ENCODE measurements at places on chromosomes 6 and 20. TPM values are rescaled to one million over a fixed set of nuclear protein-coding genes. Genes with fewer than 3 reads are reported as not detected.

DNA sequence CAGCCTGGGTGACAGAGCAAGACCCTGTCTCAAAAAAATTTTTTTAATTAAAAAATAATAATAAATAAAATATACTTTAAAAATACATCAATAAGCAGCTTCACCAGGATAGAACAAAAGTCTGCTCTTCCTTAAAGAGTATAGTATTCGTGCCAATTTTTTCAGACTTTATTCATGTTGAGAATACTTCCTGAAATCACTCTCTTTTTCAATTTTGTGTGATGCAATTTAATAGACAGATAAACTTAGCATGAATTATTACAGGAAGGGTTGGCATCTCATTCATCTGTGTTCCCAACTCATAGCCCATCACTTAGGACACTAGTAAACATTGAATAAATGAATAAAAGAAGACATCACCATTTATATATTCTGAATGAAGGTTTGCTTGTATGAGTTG is 52.4 kb downstream of the IPCEF1 start:
- no peak for DNase-seq

DNA sequence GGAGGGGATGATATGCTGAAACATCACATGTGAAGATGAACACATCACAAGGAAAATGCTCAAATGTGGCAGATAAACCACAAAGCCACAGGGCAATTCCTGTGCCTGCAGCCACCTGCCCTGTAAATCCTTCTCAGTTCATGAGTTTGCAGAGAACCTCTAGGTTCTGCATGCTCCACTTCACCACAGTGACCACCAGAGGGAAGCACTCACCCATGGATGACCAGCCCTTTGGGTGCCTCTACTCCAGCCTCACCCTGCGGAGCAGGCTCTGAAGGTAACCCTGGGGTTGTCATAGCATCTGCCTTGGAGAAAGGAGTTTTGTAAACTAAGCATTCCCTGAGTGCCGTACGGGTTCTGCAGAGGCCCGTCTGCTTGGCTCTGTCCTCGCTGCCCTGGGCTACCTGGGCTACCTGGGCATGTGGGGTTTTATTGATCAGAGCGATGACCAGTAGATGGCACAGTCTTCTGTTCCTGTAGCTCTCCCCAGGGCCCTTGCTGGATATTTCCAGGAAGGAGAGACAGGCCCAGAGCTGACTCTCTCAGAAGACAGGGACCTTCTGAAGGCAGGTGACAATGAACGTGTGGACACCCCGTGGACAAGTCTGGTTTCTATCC is 31.7 kb upstream of the CST1 start:
- no peak for DNase-seq

GRCh38 chr6:97626671-97627441 is 343.8 kb upstream of the MMS22L start:
- DNase-seq = no peak

GRCh38 chr6:53309901-53310300 is 38.8 kb downstream of the ELOVL5 start:
- no peak for DNase-seq

DNA sequence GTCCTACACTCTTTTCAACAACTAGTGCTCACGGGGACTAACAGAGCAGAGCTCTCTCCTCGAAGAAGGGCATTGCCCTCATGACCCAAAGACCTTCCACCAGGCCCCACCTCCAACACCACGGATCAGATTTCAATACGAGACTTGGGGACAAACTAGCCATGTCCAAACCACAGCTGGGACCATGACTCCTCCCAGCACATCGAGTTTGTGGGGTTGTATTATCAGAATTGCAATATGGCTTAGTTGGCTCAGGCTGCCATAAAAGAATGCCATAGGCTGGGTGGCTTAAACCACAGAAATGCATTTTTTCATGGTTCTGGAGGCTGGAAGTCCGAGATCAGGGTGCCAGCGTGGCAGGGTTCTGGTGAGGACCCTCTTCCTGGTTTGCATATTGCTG is 189.7 kb upstream of the PMEPA1 start:
- DNase-seq = no peak

DNA sequence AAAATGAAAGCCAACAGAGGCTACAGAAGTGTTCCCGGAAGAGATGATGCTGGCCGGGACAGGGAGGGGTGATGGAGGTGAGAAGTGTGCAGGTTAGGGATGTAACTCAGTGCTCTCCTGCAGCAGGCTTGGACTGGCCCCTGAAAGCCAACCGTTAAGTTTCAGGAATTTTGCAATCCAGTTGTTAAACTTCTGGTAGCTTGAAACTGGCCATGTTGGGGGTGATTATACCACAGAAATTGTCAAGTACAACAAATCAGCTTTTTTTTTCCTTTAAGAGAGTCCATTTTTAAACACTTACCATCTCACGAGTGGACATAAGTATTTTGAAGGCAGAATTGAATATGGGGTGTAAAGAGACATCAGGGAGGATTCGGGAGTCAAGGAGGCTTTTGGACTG is 8.8 kb upstream of the SIRPB1 start:
- DNase-seq = no peak

DNA sequence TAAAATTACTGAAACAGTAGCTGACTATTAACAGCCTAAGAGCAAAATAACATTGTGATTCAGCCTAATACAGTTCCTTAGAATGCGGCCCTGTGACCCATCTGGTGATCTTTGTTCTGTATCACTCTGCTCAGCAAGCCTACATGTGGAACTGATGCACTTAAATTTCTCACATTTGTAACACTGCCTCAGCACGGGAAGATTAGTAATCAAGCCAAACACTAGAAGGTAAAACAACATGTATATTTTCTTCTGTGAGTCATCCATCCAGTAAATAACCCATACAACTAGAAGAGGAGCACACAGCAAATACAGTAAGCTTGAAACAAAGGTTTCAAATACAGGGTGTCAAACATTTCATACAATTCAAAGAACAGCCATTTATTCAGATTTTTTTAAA is 189.7 kb upstream of the NOX3 start:
- DNase-seq = no peak

- no peak for DNase-seq
Observed at GRCh38 chr6:98716341-98716740, 118.0 kb upstream of the POU3F2 start.

DNA sequence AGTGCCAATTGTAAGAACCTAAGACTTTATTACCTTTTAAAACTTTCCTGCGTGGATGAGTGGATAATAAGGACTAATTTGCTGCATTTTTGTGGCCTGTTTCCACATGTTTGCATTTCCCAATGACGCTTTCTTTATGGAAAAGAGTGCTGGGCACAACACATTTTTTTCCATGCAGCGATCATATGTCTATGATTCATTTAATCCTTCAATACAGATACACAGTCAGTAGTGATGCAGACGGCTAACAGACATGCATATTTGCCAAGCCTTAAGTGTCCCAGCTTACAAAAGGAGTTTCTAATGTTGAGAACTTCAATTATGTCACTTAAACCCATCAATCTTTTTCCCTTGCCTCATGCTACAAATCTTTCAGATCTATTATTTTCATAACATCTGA is 239.8 kb upstream of the PREP start:
- DNase-seq = no peak

- DNase-seq = no peak
Observed at GRCh38 chr6:35046862-35047261, 94.3 kb downstream of the TCP11 start.

DNA sequence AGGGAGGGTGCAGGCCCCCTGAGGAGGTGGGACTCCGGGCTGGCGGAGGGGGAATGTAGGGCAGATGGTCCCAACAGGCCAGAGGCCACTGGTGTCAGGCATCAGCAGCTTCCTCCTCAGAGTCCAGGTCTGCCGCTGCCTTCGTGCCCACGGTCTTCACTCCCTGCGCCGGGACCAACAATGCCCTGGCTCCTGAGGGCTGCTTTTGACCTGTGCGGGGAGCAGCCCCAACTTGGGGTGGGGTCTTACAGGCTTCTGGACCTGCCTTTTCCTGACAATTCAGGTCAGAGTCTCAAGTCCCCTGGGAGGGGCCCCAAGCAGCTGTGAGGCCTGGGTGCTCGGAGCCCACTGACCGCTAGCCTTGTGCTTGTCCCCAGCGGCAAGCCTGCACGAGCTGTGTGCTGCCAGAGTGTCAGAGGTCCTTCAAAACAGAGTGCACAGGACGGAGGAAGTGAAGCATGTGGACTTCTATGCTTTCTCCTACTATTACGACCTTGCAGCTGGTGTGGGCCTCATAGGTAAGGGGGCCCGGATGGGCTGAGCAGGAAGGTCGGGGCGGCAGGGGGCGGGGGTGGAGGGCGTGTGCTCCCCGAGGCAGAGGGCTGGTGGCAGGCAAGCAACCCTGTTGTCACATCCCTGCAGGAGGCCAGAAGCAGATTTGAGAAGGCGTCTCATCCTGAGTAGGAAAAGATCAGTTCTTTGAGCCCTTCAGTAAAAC is 25.3 kb upstream of the PYGB start:
- DNase-seq = no peak

DNA sequence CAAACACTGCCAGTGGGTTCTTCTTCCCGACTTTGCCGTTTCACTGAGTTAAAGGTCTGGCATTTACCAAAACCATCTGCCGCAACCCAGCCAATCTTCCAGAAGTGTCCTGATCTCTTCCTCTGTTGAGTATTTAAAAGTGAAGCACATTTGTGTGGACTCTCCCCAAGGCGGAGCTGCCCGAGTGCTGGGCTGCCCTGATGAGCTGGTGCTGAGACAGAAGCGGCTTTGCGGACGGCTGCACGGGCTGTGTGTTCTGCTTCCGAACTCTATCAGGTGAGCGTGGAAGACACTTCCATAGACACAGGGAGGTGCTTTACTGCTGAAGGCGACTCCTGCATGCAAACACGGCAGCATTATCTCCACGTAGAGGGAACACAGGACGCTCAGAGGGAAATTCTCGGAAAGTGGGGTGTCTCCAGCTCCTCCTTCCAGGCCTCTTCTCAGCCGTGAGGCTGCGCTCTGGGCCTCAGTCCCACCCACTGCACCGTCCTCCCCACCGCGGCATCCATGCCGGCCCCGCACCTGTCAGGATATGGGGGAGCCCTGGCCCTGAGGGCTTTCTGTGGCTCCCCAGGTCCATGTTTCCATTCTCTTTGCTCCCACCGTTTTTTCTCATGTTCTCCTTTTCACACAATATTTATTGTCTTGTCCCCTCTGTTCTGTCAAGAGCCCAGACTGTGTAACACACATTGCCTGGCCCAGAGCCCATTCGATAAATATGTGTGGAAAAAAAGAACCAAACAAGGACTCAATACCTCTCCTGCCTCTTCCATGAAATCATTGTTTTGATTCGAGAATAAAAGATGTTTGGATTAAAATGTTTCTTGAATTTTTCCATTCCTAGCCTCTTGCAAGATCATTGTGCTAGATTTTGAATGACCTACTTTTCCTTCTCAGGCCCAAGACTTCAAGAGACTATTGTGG is 205.1 kb downstream of the DLL1 start:
- no peak for DNase-seq

GRCh38 chr6:154157082-154157481 is 118.0 kb downstream of the OPRM1 start:
- DNase-seq = no peak

DNA sequence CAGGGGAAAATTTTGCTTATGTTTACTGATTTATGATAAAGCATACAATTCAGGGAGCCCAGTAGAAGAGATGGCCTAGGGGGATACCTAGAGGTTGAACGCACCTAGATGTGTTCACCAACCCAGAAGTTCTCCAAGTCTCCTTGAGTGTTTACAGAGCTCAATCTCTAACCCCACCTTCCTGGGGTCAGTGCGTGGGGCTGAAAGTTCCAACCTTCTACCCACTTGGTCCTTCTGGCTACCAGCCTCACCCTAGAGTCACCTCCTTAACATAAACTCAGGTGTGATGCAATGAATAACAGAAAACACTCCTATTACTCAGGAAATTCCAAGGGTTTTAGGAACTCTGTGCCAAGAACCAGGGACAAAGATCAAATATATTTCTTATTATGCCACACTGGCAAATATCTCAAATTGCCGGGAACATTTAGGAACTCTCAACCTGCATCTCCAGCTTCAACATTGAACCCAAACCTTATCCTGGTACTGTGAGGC is 26.4 kb downstream of the AFG1L start:
- no peak for DNase-seq

GRCh38 chr6:162973980-162974379 is 246.2 kb downstream of the PACRG start:
- DNase-seq = no peak

The PRPH2 gene
- 0.38 TPM for total RNA-seq

The TP53TG5 gene
- total RNA-seq = not detected

All from dermis microvascular lymphatic vessel endothelial cell (primary cell).